Umbilical cord (tissue), 2 donors: ENCODE measurements at places on chromosomes 12 and 14.

DNA sequence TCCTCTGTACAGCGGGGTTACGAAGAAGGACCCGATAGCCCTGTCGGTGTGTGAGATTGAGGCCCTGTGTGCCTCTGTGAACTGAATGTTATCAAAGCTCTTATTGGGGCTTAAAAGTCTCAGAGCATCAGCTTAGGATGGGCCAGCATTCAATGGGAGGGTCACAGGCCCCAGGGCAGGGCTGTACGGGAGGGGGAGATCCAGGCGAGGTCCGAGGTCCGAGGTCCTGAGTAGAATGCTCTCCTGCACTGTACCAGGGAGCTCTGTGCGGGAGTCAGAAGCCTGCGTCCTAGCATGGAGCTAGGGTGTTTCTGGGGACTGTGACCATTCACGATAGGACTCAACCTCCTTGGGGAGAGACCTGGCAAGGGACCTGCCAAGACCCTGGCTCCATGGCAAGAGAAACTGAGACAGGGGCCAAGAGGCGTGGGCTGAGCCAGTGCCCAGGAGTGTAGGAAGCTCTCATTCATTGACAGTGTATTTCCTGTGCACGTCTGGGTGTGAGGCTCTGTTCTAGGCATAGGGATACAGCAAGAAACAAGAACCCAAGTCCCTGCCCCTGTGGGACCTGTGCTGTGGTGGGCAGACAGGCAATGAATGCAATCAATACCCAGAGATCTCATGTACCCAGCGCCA, 12.0 kb upstream of the FAM181A start:
- no peak for DNase-seq

DNA sequence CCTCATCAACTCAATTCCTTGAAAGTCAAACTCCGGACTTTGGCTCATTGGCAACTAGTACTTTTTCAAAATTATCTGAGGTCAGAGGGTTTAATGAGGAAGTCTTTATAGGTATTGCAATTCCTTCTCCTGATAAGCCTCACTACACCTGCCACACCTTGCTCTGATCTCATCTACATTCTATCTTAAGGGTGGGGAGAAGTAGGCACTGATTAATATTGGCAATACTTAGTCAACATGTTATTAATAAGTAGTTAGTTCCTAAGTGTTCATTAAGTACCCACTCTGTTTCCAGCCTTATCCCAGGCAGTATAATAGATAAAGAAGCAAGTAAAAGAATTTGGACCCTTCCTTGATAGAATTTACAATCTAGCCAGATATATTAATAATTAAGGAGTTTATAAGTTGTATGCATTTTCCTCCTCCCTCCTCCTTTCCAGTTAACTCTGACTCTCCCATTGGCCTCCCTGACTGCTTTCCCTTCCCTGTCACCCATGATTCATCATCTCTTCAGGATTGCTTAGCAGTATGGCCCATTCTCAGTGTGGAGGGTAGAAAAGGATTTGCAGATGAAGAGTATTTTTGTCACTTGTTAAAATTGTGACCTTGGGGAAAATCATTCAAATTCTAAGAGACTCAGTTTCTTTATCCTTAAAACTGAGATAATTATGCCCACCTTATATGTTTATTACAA, 231.0 kb upstream of the ATP2B1 start:
- no peak for DNase-seq

DNA sequence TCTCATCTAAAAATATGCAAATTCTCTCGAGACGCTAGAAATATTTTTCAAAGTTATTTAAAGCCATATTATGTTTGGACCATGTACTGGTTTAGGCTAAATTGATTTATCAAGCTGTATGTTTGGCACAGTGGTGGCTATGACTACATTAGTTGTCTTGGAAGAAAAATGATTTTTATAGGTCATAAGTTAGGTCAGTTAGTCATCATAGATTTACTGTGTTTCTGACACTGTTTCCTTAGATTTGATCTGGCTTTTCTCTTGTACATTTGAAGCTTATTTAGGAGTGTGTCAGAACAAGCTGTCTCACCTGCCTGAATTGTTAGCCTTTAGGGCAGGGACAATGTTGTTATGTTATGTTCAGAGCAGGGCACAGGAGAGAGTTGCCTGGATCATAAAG, 161.1 kb upstream of the FBXO33 start:
- DNase-seq: peak; percentile 64

- no peak for DNase-seq
Measured at GRCh38 chr14:72962829-72963312, 36.6 kb downstream of the DCAF4 start.

- no peak for DNase-seq
Measured at GRCh38 chr14:91261115-91261514, 16.6 kb upstream of the GPR68 start.

DNA sequence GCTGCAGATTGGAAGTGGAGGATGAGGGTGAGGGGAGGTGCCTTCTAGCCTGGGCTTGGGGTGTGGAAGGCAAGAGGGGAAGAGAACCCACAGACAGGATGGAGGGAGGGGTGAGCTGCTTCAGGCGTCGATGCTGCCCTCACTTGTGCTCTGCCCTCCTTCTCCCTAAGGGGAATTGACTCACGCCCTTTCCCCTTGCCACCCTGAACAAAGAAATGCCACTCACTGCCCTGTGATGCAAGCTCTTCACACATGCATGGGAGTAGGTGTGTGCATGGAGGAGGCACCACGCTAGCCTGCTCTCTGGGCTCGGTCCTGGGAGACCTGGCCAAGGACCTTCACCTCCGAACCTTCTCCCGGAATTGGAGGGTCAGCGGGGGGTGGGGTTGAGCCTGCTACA, 35.7 kb upstream of the PRMT8 start:
- no peak for DNase-seq

DNA sequence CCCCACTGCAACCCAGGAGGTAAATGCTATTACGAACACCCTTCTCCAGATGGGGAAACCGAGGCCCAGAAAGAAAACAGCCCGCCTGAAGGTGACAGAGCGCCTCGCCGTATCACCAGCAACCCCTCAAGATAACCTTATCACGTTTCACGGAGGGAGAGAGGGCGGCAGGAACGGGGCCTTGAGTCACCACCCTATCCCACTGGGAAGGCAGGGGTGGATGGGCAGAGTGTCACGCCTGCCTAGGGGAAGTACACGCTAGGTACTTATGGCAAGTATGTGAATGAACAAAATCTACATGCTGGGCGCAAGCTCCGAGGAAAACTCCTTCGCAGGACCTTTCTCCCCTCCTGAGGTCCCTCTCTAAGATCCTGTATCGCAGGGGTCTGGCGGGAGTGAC, 17.8 kb downstream of the NCOR2 start:
- DNase-seq: no peak

- peak; percentile 79 for DNase-seq
Measured at GRCh38 chr14:57317248-57317833, 48.6 kb downstream of the AP5M1 start.

- no peak for DNase-seq
Measured at GRCh38 chr14:89486505-89486904, 69.5 kb upstream of the FOXN3 start.
